Sigmoid colon (tissue), 7 donors: ENCODE measurements at places on chromosomes 13 and 19. TPM values are rescaled to one million over a fixed set of nuclear protein-coding genes. Genes with fewer than 3 reads are reported as not detected.
A peak's percentile ranks its signal among the peaks of the same experiment; 100 is the strongest.

DNA sequence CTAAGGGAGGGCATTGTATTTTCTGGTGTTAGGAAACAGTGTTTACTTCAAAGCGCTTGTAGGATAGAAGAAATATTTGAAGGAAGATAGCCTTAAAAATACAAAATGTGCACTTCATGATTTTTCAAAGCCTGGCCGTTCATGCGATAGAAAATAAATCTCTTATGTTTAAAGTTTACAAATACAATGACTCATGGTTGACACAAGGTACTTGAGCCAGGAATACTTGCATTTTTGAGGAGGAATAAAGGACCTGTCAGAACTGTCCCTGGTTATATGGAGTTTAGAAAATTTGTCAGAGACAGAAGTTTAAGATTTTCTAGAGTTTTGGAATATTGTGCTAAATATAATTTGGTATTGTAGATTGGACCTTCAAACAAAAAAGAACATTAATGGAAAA is 1223.2 kb upstream of the SLC10A2 start:
- DNase-seq, result no peak

GRCh38 chr13:79912403-79912802 is 428.5 kb downstream of the SPRY2 start:
- DNase-seq, result no peak

Gene TEX101
- total RNA-seq, result not detected

DNA sequence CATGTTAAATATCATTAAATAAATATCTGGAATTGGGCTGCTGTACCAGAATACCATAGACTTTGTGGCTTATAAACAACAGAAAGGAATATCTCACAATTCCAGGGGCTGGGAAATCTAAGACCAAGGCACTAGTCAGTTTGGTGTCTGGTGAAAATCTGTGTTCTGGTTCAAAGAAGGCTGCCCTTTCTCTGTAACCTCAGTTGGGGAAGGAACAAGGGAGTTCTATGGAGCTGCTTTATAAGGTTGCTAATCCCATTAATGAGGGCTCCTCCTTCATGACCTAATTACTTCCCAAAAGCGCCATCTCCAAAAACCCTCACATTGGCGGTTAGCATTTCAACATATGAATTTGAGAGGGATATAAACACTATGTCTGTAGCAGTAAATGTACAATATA is 480.9 kb downstream of the GPC5 start:
- DNase-seq, result no peak

DNA sequence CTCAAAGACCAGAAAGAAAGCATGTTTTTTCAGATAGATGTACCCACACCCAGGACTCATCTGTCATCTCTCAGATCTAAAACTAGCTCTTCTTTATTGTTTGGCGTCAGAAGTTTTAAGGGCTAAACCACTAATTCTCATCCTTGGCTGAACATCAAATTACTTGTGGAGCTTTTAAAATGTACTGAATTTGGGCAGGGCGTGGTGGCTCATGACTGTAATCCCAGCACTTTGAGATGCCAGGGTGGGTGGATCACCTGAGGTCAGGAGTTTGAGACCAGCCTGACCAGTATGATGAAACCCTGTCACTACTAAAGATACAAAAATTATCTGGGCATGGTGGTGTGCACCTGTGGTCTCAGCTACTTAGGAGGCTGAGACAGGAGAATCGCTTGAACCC is 47.4 kb downstream of the RCBTB2 start:
- no peak for DNase-seq

DNA sequence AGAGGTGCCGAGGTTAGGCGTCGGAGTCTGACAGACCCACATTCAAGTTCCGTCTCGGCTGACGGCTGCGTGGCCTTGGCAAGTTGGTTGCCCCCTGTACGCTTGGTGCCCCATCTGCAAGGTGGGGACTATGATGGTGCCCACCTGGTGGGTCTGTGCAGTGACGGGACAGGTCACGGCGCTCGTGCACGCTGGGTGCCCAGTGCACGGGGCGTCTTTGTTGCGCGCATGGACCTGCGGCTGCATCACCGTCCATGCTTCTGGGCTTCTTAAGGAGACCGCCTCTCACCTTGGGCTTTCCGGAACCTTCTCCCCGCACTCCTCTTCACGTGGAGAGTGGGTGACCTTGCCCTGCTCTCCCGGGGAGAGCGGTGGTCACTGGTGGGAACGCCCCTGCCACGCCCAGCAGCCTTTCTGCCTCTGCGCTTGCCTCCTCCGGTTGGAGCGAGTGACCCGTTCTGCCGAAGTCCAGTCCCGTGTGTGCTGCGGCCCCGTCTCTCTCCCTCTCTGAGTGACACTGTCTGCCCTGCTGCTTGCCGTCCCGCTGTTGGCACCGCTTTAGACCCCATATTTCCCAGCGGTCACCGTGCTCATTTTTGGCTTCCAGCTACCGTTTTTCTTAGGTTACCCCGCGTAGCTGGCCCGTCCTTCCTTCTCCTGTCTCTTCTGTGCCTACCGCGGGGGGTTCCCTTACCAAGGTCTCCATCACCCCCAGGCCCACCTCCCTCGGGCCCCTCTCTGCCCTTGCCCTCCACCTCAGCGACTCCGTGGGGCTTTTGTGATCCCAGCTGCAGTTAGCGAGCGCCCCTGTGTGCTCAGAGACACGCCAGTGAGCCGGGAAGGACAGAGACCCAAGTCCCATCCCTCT is 6.4 kb downstream of the ATP11A start:
- peak; percentile 47 for DNase-seq

Gene VSTM1
- not detected for total RNA-seq

DNA sequence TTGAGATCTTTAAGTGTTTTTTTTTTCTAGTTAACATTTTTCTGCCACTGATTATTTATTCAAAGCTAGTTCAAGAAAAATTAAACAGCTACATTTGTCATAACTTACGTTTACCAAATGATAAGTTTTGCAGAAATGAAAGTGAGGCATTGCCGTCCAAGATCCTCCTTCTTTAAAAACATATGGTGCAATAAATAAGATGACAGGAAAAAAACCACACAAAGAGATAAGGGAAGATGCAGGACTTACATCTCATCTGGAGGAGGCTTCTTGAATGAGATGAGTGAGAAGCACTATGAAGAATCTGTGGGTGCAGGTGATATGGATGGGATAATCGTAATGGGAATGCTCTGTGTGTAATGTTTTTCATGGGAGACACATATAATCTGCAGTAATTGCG is 12.4 kb downstream of the TNFSF13B start:
- DNase-seq, result no peak

- peak; percentile 69 for DNase-seq
Measured at GRCh38 chr19:49592486-49593232, 1.7 kb downstream of the PRR12 start.

Gene LILRA2
- total RNA-seq, result not detected

- no peak for DNase-seq
Measured at GRCh38 chr13:97287047-97287383, 64.9 kb downstream of the MBNL2 start.

DNA sequence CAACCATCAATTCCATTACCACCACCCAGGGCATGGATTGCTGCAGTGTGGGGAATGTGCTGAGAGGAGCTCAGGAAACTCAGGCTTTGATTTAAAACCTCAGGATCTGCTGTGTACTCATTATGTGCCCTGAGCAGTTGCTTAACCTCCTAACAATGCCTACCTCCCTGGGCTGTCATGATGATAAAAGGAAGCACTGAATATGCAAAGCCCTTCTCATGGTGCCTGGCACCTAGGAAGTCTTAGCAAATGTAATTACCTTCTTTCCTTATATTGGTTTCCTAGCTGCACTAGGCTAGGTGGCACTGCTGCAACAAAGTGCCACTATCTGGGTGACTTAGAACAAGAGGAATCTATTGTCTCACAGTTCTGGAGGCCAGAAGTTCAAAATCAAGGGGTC is 62.2 kb downstream of the KCTD12 start:
- DNase-seq, result no peak

DNA sequence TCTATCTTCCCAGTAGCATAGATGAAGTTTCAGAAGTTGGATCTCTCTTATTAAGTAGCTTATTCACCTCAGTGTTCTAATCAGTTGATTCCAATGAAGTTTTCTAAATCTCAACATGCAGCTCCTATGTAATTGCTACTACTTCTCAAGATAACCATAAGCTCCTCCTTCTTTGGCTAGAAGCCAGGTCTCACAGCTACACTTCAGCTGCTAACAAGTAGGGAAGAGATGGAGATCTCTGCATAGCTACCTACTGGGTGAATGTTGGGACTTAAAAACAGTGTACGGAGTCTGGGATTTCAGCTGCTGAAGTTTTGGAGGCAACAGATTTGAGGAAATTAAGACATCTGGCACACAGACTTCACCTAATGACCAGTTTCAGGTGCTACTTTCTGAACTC is 661.0 kb downstream of the SLITRK1 start:
- no peak for DNase-seq

DNA sequence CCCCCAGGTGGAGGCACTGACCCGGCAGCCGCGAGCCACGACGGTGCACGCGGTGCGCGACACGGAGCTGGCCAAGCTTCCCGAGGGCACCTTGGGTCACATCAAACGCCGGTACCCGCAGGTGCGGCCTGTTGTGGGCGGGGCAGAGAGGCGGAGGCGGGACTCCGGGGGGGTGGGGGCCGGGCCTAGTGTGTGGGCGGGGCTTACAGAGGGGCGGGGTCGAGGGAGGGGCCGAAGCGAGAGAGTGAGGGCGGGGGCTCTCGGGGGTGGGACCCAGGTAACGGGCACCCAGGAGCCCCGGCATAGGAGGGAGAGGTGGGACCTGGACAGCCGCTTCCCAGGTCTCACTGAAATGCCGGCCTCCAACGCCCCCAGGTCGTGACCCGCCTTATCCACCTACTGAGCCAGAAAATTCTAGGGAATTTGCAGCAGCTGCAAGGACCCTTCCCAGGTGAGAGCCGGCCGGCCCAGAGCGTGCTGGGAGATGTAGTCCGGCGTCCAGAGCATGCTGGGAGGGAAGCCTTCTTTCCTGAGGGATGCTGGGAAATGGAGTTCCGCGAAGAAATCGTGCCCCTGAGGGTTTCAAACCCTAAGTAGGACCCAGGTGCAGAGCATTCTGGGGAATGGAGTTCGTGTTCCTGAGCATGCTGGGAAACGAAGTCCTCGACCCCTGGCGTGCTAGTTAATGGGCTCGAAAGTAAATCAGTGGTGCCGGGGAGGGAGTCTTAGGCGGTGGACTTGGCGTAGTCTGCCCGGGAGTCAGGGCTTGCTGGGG is 15.7 kb downstream of the PNPLA6 start:
- DNase-seq, result peak; percentile 90

DNA sequence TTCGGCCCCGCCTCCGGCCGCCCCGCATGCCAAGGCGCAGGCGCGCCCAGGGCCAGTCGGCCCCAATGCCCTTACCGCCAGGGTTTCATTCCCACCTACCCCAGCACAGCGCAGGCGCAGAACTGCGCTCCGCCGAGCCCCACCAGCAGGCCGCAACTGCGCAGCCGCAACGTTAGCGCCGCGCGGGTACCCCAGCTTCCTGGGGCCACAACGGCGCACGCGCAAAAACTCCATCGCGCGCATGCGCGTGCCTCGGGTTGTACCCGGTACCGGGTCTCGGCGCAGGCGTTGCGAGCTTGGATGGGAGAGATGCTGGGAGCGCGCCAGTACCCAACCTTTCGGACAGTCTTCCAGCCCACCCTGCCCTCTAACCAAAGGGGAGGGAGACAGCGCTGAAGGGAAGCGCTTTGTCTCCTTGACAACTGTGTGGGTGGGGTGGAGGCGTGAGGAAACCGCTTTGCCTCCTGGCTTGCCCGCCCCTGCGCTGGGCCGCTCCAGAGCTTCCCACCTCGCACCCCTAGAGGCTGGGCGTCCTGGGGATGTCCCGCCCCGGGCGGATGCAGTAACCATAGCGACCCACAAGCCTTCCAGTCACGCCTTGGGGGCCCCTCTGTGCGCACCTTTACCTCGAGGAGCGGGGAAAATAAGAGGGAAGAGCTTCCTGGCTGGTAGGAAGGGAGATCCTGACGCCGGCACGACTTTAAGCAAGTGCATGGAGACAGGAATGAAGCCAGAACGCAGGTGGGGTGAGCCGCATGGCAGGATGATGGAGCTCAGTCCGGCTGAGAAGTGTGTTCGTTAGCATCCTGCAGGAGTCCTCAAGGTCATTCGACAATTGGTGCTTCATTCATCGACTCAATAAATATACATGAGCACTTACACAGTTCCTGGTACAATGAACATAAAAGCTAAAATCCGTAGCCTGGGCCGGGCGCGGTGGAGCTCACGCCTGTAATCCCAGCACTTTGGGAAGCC is 525 bp upstream of the MYPOP start:
- peak; percentile 99 for DNase-seq

DNA sequence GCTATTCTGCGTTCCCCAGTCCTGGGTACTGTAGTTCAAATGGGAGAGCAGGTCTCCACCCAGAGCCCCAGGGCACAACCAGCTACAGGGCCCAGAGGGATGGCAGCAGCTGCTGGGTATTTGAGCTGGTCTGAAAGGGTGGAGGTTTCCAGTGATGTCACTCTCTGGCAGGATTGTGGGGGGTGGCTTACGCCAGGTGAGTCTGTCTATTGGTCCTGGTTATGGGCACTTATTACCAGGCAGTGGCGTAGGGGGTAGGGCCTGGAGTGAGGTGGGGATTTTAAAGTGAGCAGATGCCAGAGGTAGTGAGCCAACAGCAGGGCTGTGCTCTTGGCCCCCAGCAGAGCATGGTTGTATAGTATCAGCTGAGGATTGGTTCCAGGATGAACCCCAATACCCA is 6.2 kb downstream of the RPS19 start:
- no peak for DNase-seq

DNA sequence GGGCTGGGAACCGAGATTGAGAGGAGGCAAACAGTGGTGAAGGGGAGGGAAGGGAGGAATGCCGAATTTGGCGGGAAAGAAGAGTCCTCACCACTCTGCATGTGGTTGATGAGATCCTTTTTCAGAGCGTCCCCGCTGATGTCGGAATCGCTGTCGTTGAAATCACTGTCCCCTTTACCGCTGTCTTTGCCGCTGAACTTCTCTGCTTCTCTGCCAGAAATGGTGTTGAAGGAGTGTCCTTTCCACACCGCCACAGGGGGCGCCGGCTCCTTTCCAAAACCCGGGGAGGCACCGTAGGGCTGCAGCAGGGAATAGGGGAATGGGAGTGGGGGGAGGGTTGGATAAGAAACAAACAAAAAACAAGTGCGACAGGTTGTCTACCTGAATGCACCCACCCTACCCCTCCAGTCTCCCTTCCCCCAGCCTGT is 3.1 kb downstream of the PCDH8 start:
- no peak for DNase-seq

Gene IFNL1
- not detected for total RNA-seq

GRCh38 chr19:29858621-29859020 is 46.8 kb downstream of the CCNE1 start:
- DNase-seq, result peak; percentile 33
